ENCODE measurements at places on chromosomes 12 and 14.

GRCh38 chr12:80195737-80196136, 96.4 kb downstream of the OTOGL start:
- no peak for DNase-seq

DNA sequence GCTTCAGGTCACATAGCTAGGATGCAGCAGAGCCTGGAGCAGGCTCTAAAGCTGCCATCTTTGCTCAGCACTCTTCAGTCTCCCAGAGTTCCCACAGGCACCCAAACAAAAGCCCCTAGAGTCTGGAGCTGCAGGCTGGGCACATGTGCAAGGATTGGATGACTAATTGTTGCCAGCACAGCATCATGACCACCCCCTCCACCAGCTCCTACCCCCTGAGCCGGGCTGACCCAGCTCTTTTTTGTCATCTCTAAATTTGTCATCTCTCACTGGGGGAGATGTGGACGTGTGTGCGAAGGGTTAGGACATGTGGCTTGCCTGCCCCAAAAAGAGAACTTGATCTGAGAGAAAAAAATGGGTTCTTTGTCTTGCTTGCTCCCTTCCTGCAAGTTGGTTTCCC, 4.3 kb upstream of the MMP19 start:
- no peak for DNase-seq

DNA sequence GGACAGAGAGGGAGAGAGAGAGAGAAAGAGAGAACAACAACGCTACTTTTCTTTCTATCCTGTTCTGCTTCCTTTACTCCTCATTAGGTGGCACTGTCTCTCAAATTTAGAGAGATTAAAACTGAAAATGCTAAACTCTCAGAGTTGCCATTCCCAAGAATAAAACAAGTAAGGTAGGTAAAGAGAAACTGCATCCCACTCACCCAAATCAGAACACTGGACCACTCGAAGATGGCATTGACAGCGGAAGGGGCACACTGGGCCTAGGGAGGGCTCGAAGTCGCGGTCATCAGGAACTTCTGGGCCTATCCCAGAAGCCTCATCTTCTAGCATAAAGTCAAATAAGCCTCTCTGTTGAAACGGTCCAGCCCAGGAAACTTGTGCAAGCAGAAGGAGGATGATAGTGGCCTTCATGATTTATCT, 4.5 kb downstream of the DCN start:
- peak; percentile 19 for DNase-seq

- DNase-seq, result no peak
These were observed 31.4 kb upstream of the SPTLC2 start for GRCh38 chr14:77647853-77648252.

DNA sequence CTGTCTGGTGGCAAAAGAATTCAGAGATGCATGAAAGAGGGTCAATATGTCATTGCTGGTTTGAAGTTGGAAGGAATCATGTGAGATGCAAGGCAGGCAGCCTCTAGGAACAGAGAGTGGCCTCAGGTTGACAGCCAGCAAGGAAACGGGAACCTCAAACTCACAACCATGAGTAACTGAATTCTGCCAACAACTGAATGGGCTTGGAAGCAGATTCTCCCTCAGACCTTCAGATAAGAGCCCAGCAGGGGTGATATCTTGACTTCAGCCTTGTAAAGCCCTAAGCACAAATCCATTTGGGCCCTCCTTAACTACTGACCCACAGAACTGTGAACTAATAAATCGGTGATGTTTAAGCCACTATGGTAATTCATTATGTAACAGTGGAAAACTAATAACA, 35.8 kb downstream of the USP15 start:
- DNase-seq, result no peak

- DNase-seq, result no peak
These were observed 43.1 kb downstream of the CHST11 start for GRCh38 chr12:104499668-104500332.

GRCh38 chr12:110554184-110554583, 28.9 kb downstream of the PPTC7 start:
- no peak for DNase-seq

Measured in NCI-H446 (cell line).